ENCODE measurements at places on chromosomes 4 and X.

GRCh38 chrX:103461156-103461555 lies 58.1 kb downstream of the RAB40A start:
- DNase-seq, result no peak

DNA sequence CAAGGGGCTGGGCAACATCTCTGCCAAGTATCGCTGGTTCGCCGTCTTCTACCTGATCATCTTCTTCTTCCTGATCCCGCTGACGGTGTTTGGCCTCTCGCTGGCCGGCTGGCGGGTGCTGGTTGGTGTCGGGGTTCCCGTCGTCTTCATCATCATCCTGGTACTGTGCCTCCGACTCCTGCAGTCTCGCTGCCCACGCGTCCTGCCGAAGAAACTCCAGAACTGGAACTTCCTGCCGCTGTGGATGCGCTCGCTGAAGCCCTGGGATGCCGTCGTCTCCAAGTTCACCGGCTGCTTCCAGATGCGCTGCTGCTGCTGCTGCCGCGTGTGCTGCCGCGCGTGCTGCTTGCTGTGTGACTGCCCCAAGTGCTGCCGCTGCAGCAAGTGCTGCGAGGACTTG lies 20.6 kb downstream of the SLC34A2 start:
- DNase-seq, result no peak

GRCh38 chrX:73563738-73564068 lies 706 bp downstream of the CHIC1 start:
- no peak for DNase-seq

DNA sequence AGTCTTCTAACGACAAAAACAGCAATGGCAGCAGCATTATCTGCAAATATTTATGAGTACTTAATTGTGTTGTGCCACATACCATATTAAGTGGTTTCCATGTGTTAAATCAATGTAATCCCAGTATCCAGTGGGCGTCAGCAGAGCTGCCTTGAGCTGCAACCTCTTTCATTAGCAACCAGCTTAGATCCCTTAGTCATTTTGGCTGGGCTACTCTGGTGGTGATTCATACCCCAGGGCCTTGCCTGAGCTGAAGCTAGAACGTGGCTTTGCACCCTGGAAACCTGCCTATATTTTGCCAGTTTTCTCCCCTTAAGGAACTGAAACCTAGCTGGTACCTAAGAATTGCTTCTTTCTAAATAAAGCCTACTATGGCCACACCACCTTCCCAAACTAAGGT lies 474.3 kb upstream of the FTHL17 start:
- DNase-seq, result no peak

- DNase-seq, result no peak
Measured at GRCh38 chr4:8182858-8183725, 16.0 kb upstream of the SH3TC1 start.

DNA sequence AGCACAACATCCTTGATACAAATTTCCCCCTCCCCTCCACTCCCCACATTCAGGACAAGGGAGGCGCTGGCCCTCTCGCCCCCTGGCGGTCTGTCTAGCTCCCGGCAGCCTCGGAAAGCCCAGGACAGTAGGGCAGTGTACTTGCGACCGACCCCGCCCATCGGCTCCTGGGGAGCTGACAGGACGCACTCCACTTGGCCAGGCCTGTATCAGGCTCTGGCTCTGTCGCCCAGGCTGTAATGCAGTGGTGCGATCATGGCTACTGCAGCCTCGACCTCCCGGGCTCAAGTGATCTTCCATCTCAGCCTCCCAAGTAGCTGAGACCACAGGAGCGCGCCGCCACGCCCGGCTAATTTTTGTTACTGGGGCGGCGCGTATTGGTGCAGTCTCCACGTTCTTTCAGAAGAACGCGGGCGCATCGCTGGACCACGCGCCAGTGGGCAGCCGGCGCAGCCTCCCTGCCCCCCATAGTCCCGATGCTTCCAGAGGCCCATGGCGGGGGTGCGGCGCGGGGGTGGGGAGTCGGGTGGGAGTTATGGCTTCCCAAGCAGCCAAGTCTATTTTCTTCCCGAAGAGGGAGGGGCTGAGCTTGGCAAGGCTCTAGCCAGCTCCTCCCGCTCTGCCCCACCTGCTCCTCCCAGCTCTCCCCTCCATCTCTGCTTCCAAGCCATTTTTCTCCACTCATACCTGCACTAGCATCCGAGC lies 7.8 kb upstream of the AKAP14 start:
- peak; percentile 67 for DNase-seq

DNA sequence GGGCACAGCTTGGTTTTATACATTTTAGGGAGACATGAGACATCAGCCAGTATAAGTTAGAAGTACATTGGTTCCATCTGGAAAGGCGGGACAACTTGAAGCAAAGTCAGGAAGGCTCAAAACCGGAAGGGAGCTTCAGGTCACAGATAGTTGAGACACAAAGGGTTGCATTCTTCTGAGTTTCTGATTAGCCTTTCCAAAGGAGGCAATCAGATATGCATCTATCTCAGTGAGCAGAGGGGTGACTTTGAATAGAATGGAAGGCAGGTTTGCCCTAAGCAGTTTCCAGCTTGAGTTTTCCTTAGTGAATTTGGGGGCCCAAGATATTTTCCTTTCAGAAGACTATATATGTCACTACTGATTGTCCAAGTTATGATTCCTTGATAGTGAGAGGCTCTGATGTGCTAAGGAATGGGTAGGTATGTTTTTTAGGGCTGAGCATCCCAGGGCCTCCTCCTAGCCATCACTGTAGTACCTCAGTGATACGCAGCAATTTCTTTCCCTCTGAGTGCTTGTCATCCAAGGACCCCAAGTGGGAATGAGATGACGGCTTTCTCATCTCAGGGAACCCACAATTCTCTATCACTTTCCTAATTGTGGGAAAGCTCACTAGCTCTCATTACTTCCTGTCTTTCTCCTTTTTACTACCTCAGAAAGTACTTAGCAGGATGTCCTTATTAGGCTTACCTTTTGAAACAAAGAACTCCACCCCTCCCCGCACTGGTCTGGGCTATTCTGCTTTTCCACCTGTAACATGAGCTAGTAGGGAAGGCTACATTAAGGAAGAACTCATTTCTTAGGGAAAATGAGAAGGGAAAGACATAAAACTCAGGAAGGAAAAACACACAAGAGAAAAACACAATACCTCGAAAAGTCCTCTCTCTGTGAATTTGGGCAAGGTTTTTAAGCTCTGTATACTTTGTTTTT lies 632.7 kb downstream of the RAPGEF2 start:
- DNase-seq, result no peak

- DNase-seq, result no peak
Measured at GRCh38 chrX:32395878-32396277, 815.5 kb downstream of the DMD start.

DNA sequence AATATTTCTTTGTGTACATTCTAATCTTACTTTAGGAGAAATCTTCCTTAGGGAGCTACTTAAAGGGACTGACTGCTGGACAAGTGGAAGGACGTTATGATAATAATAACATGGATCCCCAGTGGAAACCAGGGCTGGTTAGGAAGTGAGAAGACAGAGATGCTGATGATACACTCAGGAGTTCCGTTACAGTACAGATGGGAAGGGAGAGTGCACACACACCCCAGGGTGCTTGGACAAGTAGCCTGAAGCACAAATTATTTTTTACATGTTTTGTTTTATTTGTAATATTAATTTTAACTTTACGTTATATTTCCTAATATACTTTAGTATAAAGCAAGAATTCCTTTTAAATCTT lies 84.1 kb downstream of the BMPR1B start:
- no peak for DNase-seq

- DNase-seq, result no peak
Measured at GRCh38 chr4:125268068-125268755, 46.5 kb upstream of the FAT4 start.
